ENCODE measurements at places on chromosomes 6 and 20.

- DNase-seq: no peak
Measured at GRCh38 chr6:110351986-110352385, 6.2 kb downstream of the METTL24 start.

DNA sequence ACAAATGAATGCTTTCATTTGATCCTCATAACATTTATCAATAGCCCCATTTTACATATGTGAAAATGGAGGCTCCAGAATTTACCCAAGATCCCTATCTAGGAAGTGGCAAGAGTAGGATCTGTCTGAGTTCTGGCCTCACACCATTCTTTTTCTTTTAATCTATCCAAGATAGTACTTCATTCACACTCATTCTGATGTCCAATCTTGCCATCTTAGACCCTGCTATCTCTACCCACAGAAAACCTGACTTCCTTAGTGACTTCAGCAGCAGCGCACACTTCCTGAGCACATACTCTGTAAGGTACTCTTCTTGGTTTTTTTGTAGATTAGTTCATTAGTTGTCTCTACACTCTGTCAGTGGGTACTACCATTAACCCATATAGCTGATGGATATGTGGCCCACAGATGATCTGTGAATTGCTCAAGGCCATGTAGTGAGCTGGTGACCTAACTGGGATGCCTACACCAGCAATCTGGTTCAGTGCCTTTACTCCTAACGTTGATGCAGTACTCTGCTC is 36.3 kb downstream of the COX4I2 start:
- no peak for DNase-seq

DNA sequence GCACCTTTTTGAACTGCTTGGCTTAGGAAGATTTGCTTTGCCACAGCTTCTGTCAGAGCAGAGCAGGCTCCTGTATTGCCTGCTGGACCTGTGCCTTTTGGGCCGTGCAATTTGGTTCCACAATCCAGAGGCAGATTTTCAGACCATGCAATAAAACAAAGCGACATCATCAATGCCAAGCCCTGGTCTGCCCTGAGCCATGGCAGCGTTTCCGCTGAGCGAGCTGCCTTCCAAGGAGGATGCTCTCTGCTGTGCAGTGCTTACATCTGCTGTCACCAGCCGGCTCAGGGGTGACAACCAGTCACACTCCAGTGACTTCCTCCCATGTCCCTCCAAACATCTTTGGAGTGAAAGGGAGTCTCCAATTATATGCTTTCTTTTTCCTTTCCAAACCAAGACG is 282.2 kb downstream of the CDH26 start:
- no peak for DNase-seq

DNA sequence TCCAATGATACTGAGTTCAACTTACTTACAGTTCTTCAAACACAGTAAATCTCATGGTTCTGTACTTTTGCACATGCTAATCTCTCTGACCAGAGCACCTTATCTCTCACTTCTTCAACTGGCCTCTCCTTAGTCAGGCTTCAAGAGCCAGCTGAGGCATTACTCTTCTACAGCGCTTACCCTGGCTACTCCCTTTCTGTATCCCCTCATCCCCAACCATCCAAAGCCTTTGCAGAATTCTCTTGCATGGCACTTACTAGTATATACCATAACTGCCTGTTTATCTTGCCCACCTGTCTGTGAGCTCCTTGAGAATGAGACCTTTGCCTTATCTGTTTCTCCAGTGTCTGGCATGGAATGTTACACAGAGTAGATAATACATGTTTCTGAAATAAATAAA is 49.2 kb downstream of the SESN1 start:
- DNase-seq: no peak

DNA sequence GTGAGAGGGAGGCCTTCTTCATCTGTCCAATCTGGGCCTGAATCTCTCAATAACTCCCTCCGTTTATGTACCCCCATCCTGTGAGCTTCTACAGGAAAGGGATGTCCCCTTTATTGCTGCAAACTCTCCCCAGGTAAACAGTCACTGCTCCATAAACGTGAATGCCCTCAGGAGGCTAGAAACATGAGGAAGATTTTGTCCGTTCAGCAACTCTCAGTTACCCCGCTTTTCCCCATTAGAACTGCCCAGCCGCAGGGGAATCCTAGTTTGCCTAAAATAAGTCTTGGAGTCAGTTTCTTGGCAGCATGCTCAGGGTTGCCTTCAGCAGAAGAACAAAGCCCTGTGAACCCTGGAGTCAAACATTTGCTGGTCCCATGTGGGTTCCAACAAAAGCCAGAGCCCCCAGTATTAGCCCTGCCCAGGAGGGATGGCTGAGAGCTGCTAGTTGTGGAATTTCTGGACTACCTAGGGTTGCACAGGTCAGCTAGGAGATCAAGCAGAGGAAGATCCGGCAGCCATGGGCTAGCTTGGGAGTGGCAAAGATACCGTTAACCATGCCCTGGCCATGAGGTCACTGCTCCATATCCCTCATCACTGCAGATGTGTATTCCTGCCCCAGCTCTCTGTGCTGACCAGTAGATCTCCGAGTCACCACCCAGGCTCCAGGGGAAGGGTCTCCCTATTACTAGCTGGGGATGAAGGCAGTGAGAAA is 640 bp downstream of the LRRN4 start:
- no peak for DNase-seq

GRCh38 chr6:3740551-3741476 is 10.7 kb downstream of the PXDC1 start:
- no peak for DNase-seq

DNA sequence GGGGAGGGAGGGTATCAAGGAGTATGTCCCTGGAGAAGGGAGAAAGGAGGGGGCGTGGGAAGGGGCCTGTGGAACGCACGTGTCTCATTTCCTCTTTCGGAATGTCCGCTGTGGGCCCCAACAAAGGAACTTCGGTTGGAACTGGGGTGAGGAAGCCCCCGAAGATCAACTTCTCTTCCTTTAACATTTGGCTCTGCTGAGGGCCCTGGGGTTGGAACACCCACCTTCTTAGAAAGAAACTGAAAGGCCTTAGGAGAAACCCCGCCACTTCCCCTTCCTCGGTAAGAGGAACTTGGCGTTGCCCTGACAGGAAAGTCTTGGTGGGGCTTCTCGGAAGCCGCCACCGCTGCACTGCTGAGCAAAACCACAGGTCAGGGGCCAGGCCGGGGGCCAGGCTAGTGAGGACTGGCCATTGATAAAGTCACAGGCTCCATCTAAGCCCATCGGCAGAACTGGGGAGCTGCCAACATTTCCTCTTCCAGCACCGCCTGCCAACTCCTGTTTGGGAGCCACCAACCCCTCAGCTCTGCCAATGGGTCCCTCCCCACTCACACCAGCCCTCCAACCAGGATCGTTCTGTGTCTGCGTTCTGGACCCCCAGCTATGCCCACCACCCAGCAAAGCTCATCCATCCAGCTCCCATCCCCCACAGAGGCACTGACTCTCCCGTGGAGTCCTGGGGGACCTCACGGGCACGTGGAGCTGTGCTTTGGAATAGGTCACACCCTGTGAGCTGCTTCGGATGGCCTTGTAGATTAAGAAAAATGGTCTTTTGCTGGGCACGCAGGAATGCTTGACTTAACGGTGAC is 44.8 kb downstream of the FGD2 start:
- DNase-seq: no peak

GRCh38 chr6:165055231-165055630 is 254.2 kb downstream of the C6orf118 start:
- no peak for DNase-seq

DNA sequence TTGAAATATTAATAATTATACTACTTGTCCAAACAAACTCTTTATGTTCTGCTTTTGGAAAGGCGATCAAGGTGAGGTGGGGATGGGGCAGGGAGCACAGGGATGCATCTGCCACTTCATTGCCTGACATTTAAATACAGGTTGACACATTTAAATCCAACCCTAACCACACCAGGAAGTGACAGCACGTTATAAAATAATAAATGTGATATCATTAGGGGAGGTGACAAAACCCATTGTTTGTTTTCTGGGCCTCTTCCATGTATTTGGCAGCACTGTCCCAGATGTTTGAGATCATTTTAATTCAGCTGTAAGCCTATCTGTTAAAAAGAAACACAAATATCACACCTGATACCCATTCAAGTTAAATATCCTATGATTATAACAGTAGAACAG is 342.4 kb upstream of the ARID1B start:
- no peak for DNase-seq

DNA sequence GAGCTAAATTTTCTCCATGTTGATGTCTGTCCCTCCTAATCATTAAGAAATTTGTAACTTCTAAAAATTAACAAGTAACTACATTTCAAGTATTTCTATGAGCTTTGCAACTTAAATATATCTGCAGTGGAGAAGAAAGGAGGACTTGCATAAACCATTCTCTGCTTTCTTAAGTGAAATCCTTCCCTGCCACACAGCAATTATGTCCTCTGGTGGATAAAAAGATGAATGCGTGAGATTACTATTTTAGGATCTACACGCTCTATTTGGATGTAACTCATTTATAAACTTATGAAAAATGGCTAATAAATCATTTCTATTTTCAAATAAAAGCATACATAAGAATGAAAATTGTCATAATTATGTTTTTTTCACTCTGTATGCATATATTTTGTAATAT is 338.0 kb upstream of the PTCHD4 start:
- no peak for DNase-seq

DNA sequence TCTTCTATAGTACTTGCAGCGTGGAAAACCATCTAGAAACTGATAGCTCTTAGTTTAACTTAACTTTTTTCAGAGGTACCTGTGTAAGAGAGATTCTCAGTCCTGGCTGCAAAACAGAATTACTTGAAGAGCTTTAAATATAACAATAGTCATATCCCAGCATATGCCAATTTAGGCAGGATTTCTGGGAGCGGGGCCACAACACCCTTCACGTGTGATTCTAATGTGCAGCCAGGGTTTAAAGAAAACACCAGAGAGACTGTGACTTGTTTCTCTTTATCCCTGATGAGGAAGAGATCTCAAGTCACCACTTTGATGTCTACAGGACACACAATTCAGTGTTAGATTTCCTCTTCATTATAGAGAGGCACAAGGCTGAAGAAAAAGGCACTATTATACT is 103.7 kb downstream of the PDSS2 start:
- DNase-seq: no peak

DNA sequence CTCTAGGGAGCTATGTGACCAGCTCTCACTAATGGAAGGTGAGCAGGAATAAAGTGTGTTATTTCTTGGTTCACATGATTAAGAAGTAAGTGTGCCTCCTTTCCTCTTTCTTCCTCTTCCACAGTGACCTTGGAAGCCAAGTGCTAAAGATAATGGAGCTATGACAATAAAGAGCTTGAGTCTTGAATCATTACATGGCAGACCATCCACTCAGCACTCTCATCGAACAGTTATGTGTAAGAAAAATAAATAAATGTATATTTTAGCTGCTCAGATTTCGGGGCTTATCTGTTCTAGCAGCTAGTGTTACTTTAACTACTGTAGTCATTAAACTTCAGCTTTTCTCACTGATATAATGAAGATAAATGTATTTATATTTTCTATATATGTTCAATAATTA is 72.9 kb downstream of the HDGFL1 start:
- no peak for DNase-seq

DNA sequence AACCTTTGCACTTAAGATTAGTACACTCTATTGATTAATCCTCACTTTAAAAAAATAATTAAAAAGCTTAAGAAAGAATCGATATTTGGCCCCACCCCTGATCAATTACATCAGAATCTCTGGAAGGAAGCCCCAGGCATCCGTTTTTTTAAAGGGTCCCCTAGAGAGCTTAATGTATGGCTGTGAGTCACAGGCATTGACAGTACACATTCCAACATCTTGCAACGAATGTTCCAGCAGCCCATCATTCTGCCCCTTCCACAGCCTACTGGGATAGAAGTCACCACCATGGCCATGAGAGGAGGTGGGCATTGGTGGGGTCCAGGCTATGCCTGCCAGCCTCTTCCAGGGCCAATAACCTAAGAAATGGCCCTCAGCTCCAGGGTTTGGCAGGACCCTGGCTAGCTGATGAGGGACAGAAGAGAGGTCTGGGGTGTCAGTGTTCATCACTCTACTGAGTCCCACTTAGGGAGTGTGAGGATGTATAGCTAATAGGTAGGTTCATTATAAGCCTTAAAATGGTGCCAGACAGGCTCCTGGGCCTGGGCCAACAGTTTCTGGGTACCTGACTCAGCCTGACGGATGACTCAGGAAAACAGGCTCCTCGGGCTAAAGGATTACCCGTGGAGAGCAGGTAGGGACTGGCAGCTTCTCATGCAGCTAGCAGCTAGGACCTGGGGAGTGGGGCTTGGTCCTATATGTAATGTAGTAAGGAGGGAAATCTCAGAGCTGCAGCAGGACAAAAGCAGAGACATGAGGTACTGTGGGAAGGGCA is 40.4 kb downstream of the MDGA1 start:
- no peak for DNase-seq

GRCh38 chr6:111828809-111829208 is 44.4 kb downstream of the FYN start:
- no peak for DNase-seq

- DNase-seq: peak; percentile 44
Measured at GRCh38 chr20:64101731-64102621, 5.4 kb downstream of the NPBWR2 start.

- no peak for DNase-seq
Measured at GRCh38 chr6:11460001-11460668, 77.4 kb upstream of the TMEM170B start.

GRCh38 chr6:99424761-99425646 is at the start of gene PNISR:
Gene PNISR, minus strand, starts transcription at chr6:99425308. Its CDS starts 10,649 bp downstream, at chr6:99414659.
- peak; percentile 74 for DNase-seq

DNA sequence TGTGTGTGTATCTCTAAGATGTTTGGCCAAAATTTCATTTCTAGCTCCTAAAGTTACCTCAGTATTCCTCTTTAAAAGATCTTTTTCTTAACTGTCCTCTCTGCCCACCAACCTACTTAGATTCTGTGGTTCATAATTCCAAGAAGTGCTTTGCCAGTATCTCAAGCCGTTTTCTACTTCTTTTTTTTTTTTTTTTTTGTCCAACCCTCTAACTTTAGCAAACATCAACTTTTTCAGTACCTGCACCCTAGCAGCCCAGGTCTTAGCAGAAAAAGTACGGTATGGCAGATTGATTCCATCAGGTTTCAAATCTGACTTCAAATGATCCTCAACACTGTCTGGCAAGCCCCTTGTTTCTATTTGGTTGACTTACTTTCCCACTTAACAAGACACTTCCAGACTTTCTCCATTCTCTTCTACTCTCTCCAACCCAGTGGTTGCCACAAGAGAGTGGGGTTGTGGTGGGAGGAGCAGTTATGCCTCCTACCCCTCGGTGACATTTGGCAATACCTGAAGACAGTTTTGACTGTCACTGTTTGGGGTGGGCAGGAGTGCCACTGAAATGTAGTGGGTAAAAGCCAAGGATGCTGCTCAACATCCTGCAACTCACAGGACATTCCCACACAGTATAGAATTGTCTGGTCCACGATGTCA is 10.8 kb upstream of the MAN1A1 start:
- DNase-seq: no peak

DNA sequence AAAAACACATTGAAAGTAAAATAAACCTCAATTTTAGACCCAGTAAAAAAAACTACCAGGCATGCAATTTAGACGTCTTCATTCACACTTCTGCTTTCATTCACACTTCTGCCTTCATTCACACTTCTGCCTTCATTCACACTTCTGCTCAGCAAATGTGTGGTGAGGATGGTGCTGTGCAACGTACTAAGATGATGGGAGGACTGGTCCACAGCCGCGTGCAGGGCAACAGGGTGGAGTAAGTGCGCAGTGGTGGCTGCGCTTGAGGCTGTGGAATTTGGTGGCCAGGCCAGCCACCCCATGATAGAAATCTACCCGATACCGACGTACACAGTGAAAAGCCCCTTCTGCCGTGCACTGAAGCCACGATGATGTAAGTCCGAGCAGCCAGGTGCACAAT is 114.3 kb upstream of the CD93 start:
- DNase-seq: no peak
